ELF-1 (cell line): ENCODE measurements at places on chromosomes 2 and 18.

DNA sequence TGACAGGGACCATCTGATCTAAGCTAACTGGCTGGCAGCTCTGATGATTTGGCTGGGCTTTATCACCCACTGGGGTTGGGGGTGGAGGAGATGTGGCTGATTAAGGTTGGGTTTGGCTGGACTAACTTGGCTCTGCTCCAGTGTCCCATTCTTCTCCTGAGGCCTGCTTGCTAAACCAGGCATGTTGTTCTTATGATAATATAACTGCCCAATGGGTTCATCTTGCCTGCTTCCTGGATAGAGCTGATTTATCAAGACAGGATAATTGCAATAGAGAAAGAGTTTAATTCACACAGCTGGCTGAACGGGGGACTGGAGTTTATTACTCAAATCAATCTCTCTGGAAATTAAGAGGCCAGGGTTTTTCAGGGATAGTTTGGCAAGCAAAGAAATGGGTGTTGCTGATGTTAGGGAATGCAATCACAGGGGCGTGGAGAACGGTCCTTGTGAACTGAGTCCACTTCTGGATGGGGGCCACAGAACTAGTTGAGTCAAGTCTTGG is 150.4 kb downstream of the PTH2R start:
- DNase-seq: no peak

DNA sequence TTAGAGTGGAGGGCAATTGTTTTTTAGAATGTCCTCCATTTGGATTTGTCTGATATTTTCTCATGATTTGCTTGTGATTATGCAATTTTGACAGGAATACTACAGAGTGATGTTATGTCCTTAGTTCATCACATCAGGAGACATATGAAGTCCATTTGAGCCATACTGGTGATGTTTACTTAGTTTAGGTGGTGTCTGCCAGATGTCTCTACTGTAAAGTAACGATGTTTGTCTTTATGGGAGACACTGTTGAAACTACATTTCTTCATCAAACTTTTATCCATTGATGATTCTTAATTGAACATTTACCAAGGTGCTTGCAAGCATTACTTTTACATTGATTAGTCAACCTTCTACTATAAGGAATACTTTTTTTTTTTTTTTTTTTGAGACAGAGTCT is 4.9 kb upstream of the SNORC start:
- no peak for DNase-seq

DNA sequence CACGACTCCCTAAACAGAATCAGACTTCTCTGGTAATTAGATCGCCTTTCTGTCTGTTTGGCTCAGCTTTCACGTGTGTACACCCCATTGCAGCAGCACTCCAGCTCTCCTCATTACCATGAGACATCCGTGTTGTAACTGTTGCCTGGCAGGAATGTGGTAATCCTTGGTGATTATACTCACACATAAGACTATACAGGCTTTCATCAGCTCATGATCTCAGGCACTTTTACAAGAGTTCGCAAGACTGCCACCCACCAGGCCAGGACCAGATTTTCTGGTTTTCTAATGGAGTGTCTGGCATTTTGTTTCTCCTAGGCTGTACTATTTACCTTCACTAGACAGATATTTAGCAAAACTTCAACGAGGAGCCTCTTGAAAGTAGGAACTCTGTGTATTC is 50.2 kb downstream of the ACVR1 start:
- DNase-seq: peak; percentile 83

DNA sequence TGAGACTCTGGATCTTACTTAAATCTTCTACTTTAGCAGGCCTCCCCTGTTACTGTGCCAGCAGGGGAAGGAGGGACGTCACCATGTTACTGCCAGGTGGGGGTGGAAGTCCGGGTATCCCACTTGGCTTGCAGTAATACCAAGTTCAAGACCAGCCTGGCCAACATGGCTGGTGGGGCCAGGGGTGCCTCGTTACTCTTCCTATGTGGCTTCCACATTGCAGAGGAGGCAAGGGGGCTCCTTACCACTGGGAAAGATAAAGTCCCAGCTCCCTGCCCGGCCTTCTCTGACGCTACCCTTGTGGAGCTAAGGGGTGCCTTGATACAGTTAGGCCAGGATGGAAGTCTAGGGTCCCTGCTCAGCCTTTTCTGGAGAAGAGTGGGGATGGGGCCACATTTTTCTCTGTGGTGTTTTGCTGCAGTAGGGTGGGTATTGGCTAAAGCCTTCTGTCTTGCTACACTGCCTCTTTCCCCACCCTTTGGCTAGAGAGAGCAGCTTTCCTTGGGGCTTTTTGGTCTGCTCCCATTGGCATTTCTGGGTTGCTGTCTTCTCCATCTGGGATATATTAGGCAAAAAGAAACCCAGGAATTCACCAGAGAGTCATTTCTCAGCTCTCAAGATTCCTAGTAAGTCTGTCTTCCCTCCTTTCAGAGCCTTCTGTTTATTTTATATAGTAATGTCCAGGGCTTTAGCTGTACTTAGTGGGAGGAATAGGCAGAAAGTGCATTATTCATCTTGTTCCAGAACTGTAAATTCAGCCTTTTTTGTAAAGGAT is 21.9 kb downstream of the ELMOD3 start:
- no peak for DNase-seq

DNA sequence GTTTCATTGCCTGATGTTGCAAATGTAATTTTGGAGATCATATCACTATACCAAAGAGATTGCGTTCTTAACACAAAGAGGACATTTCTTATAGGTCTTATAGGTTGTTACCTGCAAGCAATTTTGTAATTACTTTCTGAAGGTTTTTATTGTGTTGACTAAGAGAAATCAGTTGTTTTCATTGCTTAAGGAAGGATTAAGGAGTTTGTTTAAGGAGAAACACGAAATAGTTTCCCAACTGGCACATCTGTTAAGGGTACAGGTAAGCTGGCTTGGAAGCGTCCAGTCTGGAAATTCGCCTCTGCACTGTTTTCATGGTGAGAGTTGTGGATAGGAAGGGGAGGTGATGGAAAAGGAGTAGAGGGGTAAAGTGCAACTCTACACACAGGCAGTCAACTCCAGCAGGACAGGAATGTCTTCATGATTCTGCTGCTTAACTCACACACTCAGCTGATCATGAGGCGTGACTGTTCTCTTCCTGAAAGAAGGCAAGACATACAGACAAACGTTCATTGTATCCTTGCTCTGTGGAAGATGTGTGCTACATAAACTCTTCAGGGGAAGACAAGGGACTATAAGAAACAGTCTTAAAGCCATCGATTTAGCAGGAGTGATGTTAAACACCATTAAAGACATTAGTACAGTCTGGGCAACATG is 61.4 kb upstream of the ACSL3 start:
- DNase-seq: no peak

- DNase-seq: no peak
Measured at GRCh38 chr2:7523481-7524120, 606.4 kb downstream of the RNF144A start.

- no peak for DNase-seq
Measured at GRCh38 chr2:147015591-147015990, 829.2 kb upstream of the ACVR2A start.

DNA sequence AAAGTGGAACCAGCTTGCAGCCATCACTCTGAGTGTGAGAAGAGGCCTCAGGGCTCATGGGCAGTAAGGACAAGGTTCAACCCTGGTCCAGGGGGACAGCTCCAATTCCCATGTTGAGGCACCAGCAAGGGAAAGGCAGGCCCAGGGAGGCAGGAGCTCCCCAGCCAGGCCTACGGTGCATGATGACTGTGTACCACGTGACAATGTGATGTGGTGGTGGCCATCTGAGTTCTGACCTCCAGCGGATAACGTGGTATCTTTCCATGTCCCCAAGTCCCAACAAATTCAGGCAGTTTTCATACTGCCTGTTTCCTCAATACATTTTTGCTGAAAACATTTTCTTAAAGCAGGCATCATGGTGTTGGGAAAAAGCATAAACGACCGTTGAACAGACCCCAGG is 36.1 kb upstream of the COL6A3 start:
- DNase-seq: no peak

- no peak for DNase-seq
Measured at GRCh38 chr2:18959952-18960717, 370.8 kb upstream of the NT5C1B start.

DNA sequence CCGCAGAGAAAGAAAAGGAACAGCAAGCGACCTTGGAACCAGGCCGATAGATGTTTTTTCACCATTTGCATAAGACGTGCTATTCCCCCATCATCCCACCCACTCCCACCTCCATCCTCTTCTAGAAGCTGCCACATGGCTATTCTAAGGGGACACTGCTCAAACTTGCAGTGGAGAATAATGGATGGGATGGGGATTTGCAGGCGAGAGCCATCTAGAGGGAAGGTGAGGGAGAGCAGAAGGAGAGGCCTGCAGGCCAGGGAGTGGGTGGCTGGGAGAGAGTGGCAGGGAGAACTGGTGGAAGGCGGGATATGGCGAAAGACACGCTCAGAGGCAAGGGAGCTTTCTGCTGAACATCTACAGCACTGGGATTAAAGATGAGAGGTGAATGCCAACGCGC is 84.9 kb downstream of the MAPK4 start:
- peak; percentile 79 for DNase-seq

DNA sequence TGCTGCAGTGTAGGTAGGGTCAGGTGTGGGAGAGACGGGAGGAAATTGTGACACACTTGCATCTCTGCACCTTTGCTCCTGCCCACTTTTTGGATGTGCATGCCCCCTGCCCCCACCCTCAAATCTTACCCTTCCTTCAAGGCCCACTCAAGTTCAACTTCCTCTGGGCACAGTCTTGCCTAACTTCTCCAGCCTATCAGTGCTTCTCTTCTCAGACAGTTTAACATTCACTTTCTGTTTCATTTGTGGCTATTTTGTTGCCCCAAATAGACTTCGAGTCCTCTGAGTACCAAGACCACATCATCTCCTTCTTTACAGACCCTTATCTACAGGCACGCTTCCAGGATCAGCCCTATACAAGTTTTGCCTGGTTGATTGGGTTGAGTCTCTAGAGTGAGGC is 2.7 kb downstream of the ST8SIA5 start:
- DNase-seq: no peak

GRCh38 chr18:35581898-35582641 is 530 bp downstream of the GALNT1 start:
- peak; percentile 32 for DNase-seq

DNA sequence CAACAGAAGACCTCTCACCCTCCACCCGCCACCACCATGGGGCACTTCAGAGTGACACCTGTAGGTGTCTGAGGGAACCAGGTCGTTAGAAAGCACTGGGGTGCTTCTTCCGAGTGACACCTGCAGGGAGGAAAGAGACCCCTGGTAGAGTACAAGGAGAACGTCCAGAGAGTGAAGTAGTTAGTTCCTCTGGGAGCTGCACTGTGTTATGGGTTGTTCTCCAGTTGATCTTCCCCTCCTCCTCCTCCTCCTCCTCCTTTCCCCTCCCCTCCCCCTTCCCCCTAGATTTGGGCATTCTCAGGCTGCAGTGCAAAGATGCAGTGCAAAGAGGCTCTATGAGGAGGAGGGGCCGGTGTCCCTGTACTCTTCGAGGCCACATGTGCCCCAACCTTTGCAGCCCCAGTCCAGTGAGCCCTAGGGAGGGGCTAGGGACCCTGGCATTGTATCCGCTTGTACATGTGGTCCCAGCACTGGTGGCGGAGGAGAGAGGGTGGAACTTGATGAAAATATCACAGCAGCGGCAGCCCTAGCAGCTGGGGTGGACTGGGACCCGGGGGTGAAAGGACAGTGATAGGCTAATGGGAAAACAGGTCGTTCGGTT is 850 bp downstream of the DNAJB2 start:
- DNase-seq: no peak

- DNase-seq: no peak
Measured at GRCh38 chr2:132943829-132944228, 273.8 kb upstream of the LYPD1 start.

- no peak for DNase-seq
Measured at GRCh38 chr18:5419601-5420000, 124.1 kb upstream of the ZBTB14 start.

DNA sequence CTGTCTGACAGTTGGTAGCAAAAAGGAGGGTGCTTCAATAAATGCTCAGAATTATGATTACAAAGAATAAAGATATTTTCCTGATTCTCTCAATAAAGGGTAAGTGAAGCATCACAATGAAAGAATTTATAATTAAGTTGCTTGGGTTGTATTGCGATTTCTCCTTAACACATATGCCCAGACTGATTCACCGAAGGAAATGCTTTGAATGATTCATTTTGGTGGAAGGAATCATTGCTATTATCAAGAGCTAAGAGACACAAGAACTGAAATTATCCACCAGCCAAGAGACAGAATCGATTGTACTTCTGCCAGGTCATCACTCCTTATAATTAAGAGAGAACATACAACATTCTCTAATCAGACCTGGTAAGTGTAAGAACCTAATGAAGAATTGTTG is 301.4 kb downstream of the NR4A2 start:
- DNase-seq: no peak

- no peak for DNase-seq
Measured at GRCh38 chr18:74082742-74083556, 64.7 kb downstream of the FBXO15 start.

- DNase-seq: no peak
Measured at GRCh38 chr2:228771774-228772173, 499.3 kb downstream of the PID1 start.
